Daoy (cell line): ENCODE measurements at places on chromosomes 6 and 20. TPM values are rescaled to one million over a fixed set of nuclear protein-coding genes. Genes with fewer than 3 reads are reported as not detected.

- peak; percentile 77 for DNase-seq
These were observed 577 bp upstream of the LRRC1 start for GRCh38 chr6:53794137-53794719.

- peak; percentile 82 for DNase-seq
These were observed 1.8 kb upstream of the HLA-DQB1 start for GRCh38 chr6:32668226-32668747.

DNA sequence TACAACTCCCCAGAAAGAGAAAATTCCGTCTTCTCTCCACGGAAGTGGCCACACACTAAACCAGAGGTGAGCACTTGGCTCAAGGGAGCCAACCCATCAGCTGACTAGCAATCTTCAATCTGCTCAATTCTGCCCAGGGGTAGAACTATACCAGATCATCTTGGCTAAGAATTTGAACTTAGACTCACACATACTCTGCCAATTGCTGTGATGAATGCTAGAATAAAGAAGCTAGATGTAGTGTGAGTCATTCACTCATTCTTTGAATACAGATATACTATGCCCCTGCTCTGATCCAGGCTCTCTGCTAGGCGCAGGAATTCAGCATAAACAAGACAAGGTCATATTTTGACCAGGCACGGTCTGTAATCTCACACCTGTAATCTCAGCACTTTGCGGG is 147.9 kb upstream of the SHLD1 start:
- DNase-seq, result no peak

GRCh38 chr20:55449091-55449490 is 556.2 kb downstream of the CBLN4 start:
- DNase-seq, result no peak

- DNase-seq, result no peak
These were observed 6.8 kb upstream of the FASTKD5 start for GRCh38 chr20:3166338-3166912.

GRCh38 chr6:28081486-28081751 is 1.1 kb downstream of the ZNF165 start:
- DNase-seq, result peak; percentile 17

GPR31 gene
- not detected in 2 replicates for total RNA-seq

- no peak for DNase-seq
These were observed 252.4 kb upstream of the IRAK1BP1 start for GRCh38 chr6:78614961-78615360.

- DNase-seq, result peak; percentile 48
These were observed 3.2 kb downstream of the PTPN1 start for GRCh38 chr20:50513169-50514034.

TMEM244 gene
- 2.7 TPM in 1 of 2 replicates, not detected in the other for total RNA-seq
